ENCODE measurements at places on chromosomes 4 and X. TPM values are rescaled to one million over a fixed set of nuclear protein-coding genes. Genes with fewer than 3 reads are reported as not detected.

DNA sequence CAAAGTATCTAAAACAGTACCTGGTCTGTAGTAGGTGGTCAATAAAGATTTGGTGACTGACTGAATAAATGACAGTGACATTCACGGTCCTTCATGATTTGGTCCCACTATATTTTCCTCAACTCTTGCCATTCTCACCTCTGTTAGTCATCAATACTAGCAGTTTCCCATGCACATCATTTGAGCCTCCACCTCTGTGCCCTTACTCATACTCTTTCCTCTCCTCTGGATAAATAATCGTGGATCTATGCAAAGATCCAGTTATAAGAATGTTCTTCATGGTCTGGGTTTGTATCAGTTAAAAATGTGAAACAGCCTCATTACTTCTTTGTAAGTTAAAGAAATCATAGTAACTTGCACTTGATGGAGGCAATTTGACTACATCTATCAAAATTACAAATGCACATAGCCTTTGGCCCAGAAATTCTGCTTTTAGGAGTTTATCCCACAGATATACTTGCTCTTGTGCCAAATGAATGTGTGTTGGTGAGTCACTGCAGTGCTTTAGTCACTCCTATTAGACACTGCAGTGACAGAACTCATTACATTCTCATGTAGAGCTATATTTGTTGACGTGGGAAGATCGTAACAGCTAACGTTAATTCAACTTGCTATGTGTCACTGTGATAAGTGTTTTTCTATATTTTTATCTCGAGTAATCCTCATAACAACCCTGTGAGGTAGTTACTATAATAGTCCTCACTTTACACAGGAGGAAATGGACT lies 121.9 kb upstream of the SMIM10 start:
- no peak for DNase-seq

DNA sequence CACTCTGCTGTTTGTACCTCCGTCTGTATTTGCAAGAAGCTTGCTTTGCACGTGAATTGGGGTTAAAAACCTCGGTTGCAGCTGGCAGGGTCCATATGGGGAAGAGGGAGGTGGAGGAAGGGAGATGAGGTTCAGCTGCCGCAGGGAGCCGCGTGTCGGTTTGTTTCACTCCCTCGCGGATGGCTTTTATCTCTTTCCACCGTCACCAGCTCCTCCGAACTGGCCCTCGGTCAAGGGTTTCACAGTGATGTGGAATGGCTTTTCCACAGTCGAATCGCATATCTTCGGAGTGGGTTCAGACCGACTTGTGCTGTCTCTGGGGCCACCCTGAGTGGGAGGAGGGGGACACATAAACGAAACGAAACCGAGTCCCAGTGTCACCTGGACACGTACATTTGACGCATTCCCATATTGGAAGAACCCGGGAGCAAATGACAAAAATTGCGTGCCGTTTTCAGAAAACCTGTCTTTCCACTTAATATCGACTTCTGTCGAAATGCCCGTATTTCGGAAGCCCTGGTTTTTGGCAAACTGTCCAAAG lies 929 bp downstream of the ZBTB33 start:
- DNase-seq: no peak

DNA sequence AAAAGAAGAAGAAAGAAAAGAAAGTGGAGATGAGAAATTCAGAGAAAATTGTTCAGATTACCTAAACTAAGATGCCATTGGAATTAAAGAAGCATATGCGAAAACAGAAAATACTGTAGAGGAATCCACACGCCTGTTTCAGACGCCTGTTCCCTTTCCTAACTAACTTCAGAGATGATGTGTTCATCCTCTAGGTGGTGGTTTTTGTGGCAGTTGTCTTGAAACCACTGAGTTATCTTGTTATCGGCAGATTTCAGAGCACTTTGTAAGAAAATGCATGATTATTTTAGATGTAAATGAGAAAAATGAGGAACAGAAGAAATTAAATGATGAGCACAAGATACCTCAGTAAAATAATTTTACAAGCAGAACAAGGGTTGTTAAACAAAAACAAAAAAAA lies 48.3 kb downstream of the FUNDC1 start:
- no peak for DNase-seq

PNMA3 gene
- polyA plus RNA-seq: 16.7 TPM

DNA sequence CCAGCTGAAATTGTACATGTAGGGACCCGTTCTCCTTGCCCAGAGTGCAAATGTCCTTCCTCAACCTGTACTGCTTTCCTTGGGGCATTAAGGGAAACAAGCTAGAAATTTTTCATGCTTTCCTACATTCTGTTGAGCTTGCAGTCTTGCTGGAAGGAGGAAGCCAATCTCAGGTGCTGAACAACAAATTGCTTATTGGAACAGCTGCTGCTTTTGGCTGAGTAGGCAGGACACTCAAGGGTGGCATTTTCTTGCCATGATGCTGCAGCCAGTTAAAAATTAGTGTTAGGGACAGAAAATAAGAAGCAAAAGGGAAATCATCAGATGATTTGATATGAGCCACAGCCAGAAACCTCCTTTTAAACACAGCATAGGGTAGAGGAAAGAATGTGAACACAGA lies 223.7 kb downstream of the QDPR start:
- DNase-seq: no peak

DNA sequence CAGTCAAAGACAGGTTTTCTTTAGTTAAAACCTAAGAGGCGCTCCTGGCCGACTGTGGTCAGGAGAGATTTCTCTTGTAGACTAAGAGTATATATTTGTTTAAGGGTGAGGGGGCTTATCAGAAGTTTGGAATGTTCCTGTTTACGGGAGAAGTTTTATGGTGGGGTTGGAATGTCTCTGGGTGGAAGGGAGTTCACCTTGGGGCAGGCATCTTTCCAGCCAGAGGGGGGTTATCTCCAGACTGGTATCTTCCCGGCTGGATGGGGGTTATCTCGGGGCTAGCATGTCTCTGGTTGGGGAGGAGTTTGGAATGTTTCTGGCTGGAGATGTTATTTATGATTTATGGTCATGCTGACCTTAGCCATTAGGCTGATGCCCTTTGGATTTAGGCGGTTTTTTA lies 116.0 kb downstream of the COX7B2 start:
- DNase-seq: no peak

DNA sequence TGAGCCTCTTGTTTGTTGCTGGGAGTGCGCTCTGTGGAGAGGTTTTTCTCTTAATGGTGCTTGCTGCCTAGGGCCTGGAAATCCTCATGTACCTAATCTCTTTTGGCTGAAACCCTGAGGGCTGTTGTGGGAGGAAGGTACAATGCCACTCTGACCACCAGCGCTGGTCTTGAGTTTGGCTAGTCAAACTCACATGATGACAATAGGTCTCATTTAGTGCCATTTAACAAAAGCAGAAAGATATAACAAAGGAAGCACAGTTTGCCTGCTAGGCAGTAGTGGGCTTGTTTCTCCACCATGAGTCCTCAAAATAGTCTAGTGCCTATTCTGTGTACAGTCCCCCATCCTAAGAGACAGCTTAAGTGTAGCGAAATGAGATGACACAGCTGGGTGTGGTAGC lies 111.3 kb downstream of the TSPAN7 start:
- no peak for DNase-seq

DNA sequence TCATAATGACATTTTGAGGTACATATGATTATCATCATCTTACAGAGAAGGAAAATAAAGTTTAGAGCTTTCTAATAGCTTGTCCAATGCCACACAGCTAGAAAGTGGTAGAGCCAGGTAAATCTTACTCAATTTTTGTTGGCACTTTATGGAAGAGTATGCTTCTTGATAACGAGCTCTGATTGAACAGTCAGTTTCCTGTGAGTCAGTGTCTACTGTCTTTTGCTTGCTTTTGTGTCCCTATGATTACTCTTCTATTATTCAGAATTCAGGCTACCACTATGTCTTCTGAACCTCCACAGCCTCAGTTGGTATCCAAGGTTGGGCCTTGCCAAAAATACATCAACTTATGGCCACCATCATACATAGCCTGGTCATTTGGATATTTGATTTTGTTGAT lies 2.6 kb downstream of the FAAH2 start:
- no peak for DNase-seq

SH2D1A gene
- 0.13 TPM for polyA plus RNA-seq

DNA sequence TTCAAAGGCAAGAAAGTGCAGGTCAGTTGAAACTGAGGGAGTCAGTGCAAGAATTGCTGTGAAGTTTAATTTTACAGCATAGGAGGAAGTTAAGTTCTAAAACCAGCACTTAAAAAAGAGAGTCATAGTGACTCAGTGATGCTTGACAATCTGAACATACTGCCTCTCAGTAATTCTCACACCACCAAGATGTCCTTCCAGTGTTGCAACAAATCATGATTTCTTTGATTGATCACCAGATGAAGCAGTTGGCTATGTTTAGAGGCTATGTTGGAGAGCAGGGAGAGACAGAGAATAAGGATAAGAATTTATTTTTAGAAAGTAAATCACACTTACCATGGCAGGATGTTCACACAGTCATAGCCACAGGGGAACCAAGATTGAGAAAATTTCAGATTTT lies 13.2 kb downstream of the TRIM2 start:
- DNase-seq: no peak

DNA sequence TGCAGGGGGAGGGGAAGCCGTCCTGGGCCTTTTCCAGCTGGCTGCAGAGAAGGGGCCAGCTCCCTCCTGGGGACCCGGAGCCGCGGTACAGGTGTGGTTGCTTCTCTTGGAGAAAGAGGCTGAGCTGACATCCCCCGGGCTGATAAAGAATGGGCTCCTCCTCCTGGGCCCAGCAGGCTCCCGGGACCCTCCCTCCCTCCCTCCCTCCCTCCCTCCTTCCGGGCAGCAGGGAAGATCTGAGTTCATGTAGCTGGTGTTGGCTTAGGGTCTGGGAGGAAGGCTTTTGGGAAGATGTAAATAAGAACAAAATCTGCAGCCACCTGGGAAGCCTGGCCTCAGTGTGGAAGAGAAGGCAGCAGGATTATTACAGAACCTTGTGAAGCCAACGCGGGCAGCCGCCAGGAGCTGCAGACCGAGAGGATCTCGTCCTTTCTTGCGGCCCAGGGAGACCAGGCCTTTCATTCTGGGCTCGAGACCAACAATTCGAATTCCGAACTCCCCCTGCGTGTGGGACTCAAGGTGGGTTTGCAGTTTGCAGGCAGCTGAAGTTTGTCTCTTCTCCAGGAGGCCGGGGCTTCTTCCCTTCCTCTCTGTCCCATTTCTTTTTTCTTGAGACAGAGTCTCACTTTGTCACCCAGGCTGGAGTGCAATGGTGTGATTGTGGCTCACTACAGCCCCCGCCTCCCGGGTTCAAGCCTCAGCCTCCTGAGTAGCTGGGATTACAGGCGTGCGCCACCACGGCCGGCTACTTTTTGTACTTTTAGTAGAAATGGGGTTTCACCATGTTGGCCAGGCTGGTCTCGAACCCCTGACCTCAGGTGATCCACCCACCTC lies at the start of gene PLCXD1:
Gene PLCXD1 (plus strand): TSS at position 216 of the 834 bp plus-strand sequence. CDS start 2,807 bp downstream, outside the sequence.
- DNase-seq: no peak

DNA sequence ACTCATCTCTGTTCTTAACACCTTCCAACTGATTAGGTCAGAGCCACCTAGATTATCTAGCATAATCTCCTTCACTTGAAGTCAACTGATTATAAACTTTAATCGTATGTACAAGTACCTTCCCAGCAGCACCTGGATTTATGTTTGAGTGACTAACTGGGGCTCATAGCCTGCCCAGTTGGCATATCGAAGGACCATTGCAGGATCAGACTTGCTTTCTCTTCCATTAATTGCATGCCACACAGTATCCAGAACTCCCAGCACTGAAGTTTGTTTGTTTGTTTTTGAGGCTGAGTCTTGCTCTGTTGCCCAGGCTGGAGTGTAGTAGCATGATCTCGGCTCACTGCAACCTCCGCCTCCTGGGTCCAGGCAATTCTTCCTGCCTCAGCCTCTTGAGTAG lies 27.9 kb downstream of the GRK4 start:
- DNase-seq: no peak

DNA sequence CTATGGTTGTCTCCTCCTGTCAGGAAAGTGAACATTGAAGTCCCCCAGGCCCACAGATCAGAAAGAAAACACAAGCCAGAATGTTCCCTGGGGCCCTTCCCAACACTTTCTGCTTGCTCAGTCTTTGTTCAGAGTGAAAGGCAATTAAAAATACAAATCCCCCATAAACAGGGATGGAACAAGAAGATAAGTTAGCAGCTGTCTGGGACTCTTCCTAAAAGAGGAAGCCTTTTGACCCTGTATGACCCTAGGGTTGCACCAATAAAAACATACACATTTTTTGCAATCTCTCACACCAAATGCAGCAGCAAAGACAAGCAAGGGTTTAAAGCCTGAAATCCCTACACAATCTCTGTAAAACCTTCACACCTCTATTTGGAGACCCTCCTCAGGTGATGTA lies 22.6 kb downstream of the IRF2 start:
- no peak for DNase-seq

- no peak for DNase-seq
These were observed 567.4 kb upstream of the GALNT7 start for GRCh38 chr4:172601195-172601594.

- DNase-seq: no peak
These were observed 57.7 kb upstream of the SLC7A11 start for GRCh38 chr4:138299881-138300280.

GRCh38 chrX:116267511-116268040 lies 97.0 kb downstream of the AGTR2 start:
- no peak for DNase-seq

- DNase-seq: no peak
These were observed 74.2 kb upstream of the CT45A1 start for GRCh38 chrX:135639066-135639780.

- DNase-seq: no peak
These were observed 84.1 kb downstream of the MSN start for GRCh38 chrX:65751519-65751918.

- DNase-seq: no peak
These were observed 189.7 kb upstream of the SLIT2 start for GRCh38 chr4:20062054-20062453.

TMEM175 gene
- 30.1 TPM for polyA plus RNA-seq

DNA sequence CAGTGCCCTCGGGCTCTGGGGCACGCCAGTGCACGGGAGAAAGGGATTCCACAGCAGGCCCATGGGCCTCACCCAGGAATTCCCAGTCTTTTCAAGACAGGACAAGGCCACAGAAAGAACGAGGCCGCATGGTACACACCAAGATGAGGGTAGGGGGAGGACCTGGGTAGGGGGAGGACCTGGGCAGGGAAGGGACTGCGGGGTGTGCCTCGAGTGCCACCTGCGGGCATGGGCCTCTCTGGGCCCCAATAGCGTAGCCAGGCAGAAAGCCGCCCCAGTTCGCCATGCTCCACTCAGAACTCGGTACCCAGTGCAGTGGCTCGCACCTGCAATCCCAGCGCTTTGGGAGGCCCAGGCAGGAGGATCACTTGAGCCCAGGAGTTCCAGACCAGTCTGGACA lies 14.0 kb upstream of the DUSP9 start:
- DNase-seq: no peak

WDR19 gene
- polyA plus RNA-seq: 88.0 TPM

DNA sequence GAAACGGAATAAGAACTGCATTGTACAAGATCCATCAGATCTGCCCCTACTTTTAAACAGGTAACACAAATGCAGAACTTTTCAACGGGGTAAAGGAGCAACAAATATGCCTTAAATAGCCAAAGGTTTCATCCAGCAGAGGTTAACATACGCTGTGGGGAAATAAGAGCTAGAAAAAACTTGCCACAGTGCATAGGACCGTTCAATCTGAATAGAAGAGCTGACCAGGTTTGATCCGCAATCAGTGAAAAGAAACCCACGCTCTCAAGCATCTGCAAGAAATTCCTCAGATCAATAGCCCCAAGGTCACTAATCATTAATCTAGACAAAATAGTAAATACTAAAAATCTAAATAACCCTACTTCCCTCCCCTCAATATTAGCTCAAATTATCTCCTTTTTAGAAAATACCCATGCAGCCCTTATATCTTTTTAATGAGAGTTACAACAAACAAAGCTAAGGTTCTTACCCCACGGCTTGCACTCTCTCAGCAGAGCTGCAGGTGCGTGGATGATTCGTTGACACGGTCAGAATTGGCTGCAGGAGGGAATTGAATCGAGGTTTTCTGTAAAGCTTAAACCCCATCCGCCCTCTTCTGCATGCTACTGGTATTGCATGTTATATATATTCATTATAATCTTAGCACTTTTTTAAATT lies at the start of gene TLR10:
Gene TLR10 (minus strand): TSS at position 539 of the 657 bp plus-strand sequence. CDS start 7,400 bp downstream, outside the sequence.
- no peak for DNase-seq
